ENCODE measurements at places on chromosomes 2 and 18. TPM values are rescaled to one million over a fixed set of nuclear protein-coding genes. Genes with fewer than 3 reads are reported as not detected.

GRCh38 chr18:58337686-58338085 lies 291.2 kb downstream of the ALPK2 start:
- no peak overlapping the region for H3K4me3 ChIP-seq
- H3K36me3 ChIP-seq = no peaks in the 10 kb centered on the region
- H3K4me1 ChIP-seq = peaks cover 13% of the 10 kb centered on the region
- DNase-seq = no peak

LIMS4 gene
- polyA plus RNA-seq = not detected

DNA sequence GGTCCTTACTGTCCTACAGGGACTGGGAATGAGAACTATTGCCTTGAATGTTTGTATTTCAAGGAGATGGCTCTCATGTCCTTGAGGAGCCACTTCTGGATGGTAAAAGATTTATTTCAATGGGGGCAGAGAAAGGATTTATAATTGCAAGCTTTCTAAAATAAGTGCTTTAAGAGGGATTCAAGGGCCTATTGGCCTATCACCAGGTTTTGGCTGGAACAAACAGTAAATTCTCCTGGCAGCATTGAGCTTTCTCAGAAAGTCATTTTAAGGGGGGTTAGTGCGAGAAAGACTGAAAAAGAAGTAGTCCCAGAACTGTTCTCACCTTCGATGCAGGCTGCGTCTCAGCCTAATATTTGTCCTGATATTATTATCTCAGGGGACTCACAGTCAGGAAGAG lies 29.8 kb downstream of the DPP10 start:
- H3K4me3 ChIP-seq = no peak overlapping the region
- no peak overlapping the region for H3K27ac ChIP-seq
- no peaks in the 10 kb centered on the region for H3K36me3 ChIP-seq
- H3K27me3 ChIP-seq = no peaks in the 10 kb centered on the region
- H3K4me1 ChIP-seq = no peaks in the 10 kb centered on the region
- no peak for DNase-seq

NEUROD1 gene
- not detected for polyA plus RNA-seq

DNA sequence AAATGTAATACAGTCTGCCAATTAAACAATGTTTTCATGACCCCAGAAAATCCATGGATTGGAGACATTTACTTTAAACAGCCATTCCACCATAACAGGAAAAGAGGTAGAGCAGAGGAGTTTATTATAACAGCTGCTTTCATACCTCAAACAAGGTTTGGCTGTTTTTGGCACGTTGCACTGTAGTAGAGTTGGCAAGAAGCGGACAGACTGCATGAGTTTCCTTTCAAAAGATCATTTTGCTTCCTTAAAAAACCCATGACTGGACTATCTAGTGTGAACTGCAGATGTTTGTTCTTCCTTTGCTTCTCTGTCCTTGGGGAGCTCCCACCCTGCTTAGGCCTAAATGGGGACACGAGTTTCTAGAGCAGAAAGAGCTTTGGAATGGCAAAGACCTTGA lies 108.5 kb upstream of the THOC1 start:
- DNase-seq = no peak
- no peaks in the 10 kb centered on the region for H3K27me3 ChIP-seq
- no peak overlapping the region for H3K27ac ChIP-seq
- H3K4me1 ChIP-seq = no peaks in the 10 kb centered on the region

DNA sequence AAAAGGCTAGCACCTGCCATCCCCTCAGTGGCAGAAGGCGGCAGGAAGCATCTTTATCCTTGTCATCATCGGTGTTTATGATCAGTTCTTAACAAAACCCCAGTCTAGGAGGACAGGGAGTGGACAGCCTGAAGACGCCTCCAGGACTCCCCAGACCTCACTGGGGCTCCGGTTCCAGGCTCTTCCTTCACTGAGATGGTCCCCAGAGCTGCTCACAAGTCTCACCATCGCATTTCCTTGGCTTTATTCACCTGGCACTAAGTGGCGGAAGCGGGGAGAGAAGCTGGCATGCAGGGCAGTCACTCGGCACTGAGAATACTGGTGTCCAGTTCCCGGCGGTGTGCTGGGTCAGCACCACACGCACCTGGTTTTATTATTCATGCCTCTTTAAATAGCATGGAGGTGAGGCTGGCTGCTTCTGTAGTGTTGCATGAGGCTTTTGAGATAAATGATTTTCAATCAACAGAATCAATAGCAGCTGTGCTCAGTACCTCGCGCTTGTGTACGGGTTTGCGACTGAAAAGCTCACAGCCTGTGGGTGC lies 68.7 kb downstream of the CABLES1 start:
- H3K36me3 ChIP-seq = no peaks in the 10 kb centered on the region
- H3K4me1 ChIP-seq = no peaks in the 10 kb centered on the region
- no peak overlapping the region for H3K27ac ChIP-seq
- no peak for DNase-seq

ACVR2A gene
- 5.1 TPM for polyA plus RNA-seq

DNA sequence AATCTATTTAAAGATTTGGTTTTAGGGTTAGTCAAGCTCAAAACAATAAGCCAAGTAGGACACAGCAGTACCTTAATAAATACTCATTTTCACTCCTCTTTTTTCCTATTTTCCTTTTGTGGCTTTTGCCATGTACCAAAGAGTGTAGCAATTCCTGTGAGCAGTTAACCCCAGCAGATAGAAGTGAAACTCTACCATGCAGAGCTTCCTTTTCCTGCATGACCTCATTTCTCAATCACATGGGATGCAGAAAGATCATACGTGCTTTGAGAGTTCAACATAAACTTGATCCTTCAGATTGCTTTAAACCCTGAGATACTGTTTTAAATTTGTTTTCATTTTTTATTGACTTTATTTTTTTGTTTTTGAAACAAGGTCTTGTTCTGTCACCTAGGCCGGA lies 99.1 kb upstream of the ARHGAP15 start:
- H3K4me1 ChIP-seq = no peaks in the 10 kb centered on the region
- DNase-seq = no peak
- no peaks in the 10 kb centered on the region for H3K27me3 ChIP-seq
- no peaks in the 10 kb centered on the region for H3K36me3 ChIP-seq
- H3K27ac ChIP-seq = no peak overlapping the region

ASB18 gene
- polyA plus RNA-seq = 0.04 TPM

DNA sequence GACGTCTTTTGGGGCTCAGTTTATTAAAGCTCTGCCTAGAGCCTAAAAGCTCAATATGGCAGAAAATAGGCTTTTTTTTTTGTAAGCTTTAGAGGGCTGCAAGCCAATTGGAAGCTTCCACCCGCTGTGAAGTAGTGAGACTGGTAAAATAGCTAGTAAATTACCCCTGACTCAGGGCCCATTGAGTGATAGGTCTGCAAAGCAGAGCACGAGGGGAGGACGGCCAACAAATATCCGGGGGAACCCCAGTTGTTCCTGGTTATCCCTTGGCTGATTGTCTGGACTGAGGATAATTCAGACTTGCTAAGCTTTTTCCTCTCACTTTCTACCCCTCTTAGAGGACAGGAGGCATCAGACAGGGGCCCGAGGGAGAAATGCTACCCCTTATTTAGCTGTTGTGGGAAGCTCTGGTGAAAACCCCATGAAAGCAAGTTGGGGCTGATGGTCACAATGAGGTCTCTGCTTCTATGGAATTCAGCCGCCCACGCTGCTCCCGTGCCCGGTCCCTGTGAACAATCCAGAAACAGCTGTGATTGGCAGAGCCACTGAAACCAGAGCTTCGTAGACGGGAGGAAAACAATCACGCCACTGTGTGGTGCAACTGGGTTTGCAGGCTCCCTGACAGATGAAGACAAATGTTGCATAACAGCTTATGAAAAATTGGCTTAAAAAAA lies 141.9 kb upstream of the LGALSL start:
- H3K27ac ChIP-seq = no peak overlapping the region
- H3K4me1 ChIP-seq = peaks cover 9% of the 10 kb centered on the region
- no peaks in the 10 kb centered on the region for H3K36me3 ChIP-seq

SIGLEC15 gene
- polyA plus RNA-seq = not detected

- H3K36me3 ChIP-seq = no peaks in the 10 kb centered on the region
- no peak overlapping the region for H3K4me3 ChIP-seq
- no peaks in the 10 kb centered on the region for H3K27me3 ChIP-seq
- H3K4me1 ChIP-seq = no peaks in the 10 kb centered on the region
Measured at GRCh38 chr2:217593732-217594131, 409.1 kb downstream of the TNS1 start.

- H3K4me1 ChIP-seq = peaks cover 51% of the 10 kb centered on the region
- H3K27me3 ChIP-seq = no peaks in the 10 kb centered on the region
- peak overlapping the region; percentile 85 for H3K27ac ChIP-seq
- H3K36me3 ChIP-seq = no peaks in the 10 kb centered on the region
Measured at GRCh38 chr18:21454725-21455124, 145.8 kb downstream of the ESCO1 start.

COLEC12 gene
- polyA plus RNA-seq = 1.9 TPM

GRCh38 chr2:159875083-159875482 lies 77.1 kb upstream of the CD302 start:
- H3K4me3 ChIP-seq = no peak overlapping the region
- no peak overlapping the region for H3K27ac ChIP-seq
- no peaks in the 10 kb centered on the region for H3K36me3 ChIP-seq
- peak; percentile 45 for DNase-seq

LYPD1 gene
- 0.04 TPM for polyA plus RNA-seq

DNA sequence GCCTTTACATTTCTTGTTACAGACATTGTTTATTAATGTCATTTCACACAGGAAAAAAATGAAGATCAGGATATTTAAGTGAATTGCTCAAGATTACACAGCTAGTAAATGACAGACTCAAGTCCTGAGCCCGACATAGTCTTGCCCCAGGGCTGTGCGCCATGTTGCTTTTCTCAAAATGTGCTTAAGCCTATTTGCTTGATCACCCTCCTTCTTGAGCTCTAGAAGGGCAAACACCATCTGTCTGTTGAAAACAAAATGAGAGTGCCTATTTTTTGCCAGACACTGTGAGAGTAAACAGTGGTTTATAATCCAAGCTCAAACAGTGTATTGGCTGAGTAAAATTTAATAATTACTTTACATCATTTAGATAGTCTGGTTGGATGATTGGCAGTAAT lies 34.8 kb upstream of the HNMT start:
- no peak for DNase-seq
- H3K4me1 ChIP-seq = no peaks in the 10 kb centered on the region
- H3K27me3 ChIP-seq = no peaks in the 10 kb centered on the region
- H3K36me3 ChIP-seq = no peaks in the 10 kb centered on the region
- H3K27ac ChIP-seq = no peak overlapping the region

DNA sequence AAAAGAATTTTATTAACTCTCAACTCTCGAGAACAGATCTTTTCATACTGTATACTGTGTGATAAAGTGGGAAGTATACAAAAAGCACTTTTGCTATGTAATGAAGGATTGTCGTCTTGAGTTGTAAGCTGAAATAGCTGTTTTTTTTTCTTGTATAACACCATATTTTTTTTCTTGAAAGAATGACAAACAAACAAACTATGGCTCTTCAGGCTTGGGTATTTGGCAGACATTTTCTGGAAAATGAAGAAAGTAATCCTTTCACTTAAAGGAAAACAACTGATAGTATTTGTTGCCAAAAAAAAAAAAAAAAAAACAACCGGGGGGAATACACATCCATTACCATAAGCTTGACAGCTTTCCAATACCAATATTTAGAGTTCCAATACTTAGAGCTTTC lies 230.4 kb downstream of the ICOS start:
- no peak for DNase-seq
- H3K4me3 ChIP-seq = no peak overlapping the region
- no peaks in the 10 kb centered on the region for H3K36me3 ChIP-seq
- no peak overlapping the region for H3K27ac ChIP-seq
- H3K27me3 ChIP-seq = no peaks in the 10 kb centered on the region
